ENCODE measurements at places on chromosomes 11 and 22. TPM values are rescaled to one million over a fixed set of nuclear protein-coding genes. Genes with fewer than 3 reads are reported as not detected.

- DNase-seq, result no peak
These were observed 95.3 kb downstream of the DBX1 start for GRCh38 chr11:20064961-20065405.

- DNase-seq, result no peak
These were observed 115.9 kb upstream of the CRYBB3 start for GRCh38 chr22:25083807-25084200.

DNA sequence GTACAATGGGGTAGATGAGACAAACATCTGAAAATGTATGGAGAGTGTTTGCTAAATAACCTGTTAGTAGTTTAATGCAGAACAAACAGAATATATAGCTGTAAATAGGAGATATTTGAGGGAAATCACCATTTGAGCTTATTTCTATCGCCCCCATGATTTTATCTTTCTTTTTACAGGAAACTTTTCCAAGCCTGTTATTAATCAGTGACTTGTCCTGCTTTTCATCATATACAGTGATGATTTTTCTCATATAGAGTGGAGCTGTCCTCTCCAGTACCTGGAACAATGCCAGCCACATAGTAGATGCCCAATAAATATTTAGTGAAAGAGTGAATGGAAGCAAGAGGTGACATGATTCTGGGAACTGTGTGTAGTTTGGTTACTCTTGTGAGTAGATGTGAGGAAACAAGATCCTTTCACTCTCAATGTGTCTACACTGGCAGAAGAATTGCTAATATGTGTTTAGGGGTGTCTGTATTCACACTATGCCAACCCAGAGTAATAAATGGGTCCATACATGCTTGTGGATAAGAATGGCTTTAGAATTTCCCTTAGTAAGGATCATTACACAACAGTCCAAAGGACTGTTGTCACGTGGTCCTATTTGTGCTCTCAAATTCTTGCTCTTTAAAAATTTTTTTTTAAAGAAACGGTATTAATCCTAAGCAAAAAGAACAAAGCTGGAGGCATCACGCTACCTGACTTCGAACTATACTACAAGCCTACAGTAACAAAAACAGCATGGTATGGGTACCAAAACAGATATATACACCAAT lies 2.3 kb upstream of the PTS start:
- no peak for DNase-seq

DNA sequence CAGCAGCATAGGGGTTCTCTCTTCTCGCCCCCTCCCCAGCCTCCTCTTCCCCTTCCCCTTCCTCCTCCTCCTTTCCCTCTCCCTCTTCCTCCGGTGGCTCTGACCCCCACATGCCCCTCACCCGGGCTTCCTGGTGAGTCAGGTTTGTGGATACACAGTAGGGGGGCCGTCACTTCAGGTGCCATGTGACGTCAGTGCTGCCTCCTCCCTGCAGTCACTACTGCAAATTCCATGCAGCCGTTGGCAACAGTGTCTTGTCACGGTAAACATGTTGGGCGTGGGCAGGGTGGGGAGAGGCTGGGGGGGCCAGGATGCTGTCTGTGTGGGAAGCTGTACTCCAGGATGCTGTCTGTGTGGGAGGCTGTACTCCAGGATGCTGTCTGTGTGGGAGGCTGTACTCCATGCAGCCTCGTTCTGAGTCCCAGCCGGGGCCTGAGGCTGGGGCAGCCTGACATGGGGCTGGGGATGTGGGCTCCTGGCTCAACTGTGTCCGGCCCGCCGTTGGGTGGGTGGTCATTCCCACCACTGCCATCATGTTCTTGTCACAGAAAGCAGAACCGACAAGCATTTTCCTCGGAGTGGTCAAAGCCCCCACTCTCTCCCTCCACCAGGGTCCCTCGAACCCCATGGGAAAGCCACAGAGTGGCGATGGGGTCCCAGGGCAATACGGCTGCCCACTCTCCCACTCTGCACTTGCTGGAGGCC lies 2.4 kb upstream of the MUC2 start:
- no peak for DNase-seq

DNA sequence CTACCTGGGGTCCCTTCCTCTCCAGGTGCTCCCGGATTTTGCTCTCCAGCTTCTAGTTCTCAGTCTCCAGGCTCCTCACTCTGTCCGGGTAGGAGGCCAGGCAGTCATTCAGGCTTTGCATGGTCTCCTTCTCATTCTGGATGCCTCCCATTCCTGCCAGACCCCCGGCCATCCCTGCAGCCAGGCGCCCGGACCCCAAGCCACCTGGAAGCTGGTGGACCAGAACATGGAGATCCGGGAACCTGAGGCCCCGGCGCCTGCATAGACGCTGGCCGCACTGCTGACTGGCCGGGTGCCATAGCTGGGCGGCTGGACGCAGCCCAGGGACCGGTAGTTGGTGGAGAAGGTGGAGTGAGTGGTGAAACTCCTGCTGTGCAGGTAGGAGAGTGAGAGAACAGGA lies 8.0 kb upstream of the OR52L1 start:
- no peak for DNase-seq

Gene MRPL16
- 36.0 TPM for polyA plus RNA-seq

Gene USP2
- polyA plus RNA-seq, result 60.0 TPM

Gene PRRG4
- polyA plus RNA-seq, result 0.36 TPM

Gene DKK3
- 49.7 TPM for polyA plus RNA-seq
